Sciatic nerve (tissue), 2 donors: ENCODE measurements at places on chromosomes 5 and 9.

DNA sequence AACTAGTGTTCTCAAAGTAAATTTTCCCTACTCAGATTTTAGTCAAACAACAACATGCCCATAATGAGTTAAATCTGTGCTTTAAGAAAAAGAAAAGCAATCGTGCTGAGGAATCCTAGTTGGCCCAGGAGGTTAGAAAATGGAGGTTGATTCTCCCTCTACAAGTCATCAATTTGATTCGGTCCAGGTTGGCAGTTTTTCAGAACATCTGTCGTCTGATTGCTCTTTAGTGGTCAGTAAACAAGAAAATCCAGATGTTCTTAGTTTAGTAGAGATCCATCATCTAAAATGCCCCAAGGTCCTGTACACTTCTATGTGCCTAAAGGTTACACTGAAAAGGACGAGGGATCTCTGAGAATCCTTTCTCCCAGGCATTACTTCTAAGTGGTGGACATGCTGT lies 659.2 kb downstream of the MTRR start:
- no peak for DNase-seq

GRCh38 chr9:545480-545879 lies 296.0 kb upstream of the DMRT1 start:
- DNase-seq, result no peak

- no peak for DNase-seq
Observed at GRCh38 chr5:112388739-112389138, 30.3 kb downstream of the EPB41L4A start.

DNA sequence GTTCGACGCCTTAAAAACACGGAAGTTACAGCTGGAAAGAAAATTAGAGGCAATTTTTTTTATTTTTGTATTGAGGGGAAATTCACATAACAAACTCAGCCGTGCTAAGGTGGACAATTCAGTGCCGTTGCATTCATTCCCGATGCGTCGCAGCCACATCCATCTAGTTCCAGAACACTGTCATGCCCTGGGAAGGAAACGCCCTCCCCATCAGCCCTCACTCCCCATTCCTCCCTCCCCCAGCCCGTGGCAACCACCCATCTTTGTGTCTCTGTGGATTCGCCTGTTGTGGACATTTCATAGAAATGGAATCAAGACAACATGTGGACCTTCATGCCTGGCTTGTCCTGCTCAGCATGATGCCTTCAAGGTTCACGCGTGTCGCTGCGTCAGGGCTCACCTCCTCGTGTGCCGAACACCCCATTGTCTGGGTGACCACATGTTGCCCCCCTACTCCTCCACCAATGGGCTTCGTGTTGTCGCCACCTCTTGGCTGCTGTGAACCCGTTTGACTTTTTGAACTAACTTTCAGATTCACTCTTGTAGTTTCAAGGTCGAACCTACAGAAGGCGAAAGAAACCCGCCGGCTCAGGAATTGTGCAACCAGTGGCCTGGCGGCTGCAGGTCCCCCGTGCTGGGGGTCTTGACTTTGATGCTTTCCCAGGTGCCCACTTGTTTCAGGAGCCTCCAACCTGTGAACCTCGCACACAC lies 17.4 kb upstream of the CAMSAP1 start:
- no peak for DNase-seq

DNA sequence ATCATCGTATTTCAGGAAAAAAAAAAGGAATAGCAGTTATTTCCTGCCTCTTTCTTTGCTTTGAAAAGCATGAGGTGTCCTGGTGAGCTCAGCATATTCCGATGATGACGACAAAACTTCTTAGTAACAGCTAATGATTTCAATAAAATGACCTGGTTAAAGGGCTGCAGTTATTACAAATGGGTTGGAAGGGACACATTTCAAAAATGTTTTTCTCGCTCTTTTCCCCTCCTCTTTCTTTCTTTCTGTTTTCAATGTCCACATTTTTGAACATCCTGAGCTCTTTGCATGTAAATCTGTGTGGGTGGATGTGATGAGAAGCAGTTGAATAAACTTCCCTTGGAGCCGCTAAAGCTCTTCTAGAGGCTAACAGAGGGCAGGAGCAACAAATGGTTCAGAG lies 186.8 kb upstream of the SLC27A6 start:
- no peak for DNase-seq

GRCh38 chr9:105121861-105122430 lies 122.5 kb upstream of the SLC44A1 start:
- DNase-seq, result no peak

DNA sequence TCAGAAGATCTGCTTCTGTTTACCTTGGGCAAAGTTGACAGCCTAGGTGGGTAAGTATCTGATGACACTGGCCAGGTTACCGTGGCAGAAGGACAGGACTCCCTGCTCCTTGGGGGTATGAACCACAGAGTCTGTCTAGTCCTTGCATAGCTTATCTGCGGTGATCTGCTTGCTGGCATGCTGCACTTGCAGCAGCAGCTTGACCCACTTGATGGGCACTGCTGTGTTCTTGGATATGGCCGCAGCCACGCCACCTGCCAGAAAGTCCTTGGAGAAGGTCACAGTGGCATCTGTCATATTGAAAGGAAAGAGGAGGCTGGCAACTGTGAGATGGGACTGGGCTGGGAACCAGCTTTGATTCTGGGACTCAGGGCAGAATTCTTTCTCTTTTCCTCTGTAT lies 35.9 kb upstream of the POC5 start:
- no peak for DNase-seq

GRCh38 chr5:98771382-98772109 lies 1.9 kb upstream of the RGMB start:
- DNase-seq, result peak; percentile 70

- no peak for DNase-seq
Observed at GRCh38 chr5:158716668-158717067, 383.0 kb downstream of the EBF1 start.

DNA sequence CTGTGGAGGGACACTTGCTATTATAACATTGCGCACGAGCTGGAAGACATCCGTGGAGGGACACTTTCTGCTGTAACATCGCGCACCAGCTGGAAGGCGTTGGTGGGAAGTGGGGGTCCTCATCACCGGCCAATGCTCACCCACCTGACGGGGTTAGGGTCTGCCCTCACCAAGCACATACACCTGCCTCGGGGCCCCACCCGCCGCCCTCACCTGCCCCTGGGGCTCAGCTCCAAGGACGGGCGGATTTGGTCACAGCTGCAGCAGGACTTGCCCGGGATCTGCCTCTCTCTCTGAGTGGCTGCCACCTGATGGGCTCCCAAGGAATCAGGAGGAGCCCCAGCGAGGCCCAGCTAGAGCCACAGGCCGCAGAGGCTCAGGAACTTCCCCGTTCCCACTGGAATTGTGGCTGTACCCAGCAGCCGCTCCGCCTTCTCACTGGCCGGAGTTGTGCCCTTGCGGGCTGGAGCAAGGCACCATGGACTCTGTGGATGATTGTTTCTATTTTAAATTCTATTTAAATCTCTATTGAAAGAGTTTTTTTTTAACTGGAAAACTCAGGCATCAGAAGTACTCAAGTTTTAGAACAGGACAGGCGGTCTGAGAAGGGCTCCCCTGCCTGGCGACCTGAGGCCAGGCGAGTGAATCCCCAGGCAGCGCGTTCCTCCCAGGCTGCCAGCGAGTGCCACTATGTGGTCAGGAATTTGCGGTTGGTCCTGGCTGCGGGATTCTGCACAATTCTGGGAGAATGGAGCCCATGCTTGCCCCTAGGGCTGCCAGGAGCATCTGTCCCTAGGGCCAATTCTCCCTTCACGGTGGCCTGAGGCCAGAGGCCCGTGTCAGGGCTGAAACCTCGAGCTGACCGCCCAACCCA lies 38.9 kb upstream of the SLC6A3 start:
- DNase-seq, result no peak

DNA sequence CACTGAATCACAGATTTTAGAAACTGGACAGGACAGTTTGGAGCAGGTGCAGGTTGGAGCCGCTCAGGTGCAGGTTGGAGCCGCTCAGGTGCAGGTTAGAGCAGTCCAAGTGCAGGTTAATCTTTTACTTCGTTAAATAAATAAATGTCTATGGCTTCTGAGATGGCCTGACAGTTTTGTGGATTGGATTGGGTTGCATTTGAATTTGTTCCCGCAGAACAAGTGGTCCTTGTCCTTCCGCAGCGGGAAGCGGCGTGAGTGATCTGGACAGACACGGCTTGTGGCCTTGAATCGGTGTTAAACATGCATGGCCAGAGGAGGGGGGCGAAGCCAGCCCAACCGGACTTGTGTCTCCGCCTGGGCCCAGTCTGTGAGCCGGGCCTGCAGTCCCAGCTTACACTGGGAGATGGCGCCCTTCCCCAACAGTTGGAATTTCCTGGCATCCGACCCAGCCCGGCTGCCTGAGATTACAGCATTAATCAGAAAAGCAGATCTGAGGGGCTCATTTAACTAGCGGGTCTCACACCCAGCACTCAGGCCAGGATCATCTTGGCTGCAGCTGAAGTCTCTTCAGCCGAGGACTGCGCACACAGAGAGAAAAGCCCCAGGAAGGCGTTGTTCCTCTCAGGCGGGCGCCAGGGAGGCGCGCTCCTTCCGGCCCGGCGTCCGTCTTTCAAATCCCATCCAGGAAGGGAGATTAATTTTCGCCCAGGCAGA lies 1.5 kb upstream of the OLFM1 start:
- DNase-seq, result peak; percentile 88

DNA sequence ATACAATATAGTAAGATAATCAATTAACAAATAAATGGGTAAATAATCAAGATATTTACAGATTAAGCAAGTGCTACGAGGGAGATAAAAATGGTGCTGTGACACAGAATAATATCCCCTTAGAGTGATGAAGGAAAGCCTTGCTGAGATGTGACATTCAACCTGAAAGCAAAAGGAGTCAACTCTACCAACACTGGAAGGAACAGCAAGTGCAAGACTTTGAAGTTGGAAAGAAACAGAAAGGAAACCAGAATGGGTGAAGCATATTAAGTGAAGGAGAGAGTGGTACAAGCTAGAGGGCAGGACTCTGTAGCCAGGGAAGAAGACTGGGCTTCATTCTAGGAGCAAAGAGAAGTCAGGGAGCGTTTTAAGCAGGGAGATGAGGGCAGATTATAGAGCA lies 12.2 kb upstream of the MEGF9 start:
- no peak for DNase-seq

GRCh38 chr9:81384911-81385310 lies 304.4 kb downstream of the TLE1 start:
- no peak for DNase-seq

- DNase-seq, result no peak
Observed at GRCh38 chr5:148848393-148849031, 22.1 kb downstream of the ADRB2 start.

DNA sequence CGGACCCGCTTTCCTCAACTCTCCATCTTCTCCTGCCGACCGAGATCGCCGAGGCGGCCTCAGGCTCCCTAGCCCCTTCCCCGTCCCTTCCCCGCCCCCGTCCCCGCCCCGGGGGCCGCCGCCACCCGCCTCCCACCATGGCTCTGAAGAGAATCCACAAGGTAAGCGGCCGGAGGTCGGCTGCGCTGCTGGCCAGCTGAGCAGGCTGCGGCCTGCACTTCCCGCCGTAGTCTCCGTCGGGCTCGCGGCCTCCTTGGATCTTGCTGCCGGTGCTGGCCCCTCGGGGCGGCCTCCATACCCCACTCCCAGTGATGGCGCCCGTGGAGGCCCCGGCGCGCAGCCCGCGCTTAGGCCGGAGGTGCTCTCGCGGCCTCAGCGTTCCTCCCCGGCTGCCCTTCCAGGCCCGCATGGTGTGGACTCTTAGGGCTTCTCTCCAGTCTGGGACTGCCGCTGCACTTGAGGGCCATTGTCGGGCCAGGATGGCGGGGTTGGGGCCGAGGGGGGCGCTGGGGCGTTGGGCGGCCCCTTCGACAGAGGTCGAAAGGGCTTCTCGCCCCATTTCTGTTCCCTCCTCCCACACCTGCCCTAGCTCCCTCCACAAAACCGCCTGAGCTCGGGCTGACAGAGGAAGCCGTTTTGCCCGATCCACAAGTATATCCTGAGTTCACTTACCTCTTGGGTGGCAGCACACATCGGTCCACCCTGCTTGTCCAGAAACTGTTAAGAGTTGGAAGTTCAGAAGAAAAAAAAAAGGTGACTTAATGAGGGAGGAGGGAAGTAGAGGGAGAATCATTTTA lies 714 bp downstream of the UBE2D2 start:
- DNase-seq, result peak; percentile 72

DNA sequence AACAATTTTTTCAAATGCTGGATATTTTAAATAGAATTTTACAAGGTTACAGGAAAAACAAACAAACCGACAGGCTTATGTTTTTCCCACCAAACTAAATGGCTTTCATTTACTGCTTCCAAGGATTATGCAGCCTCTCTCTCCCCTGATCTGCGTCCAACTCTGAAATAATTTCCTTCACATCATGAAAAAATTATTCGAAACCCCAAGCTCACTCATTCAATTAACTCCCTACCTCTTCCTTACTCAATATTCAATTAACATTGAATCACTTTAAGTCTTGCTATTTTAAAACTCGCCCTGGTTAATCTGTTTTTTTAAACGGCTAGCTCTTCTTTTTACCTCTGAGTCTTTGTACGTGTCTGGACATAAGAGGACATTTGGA lies 336.2 kb downstream of the AGTPBP1 start:
- DNase-seq, result no peak

GRCh38 chr5:134846641-134846960 lies 833 bp downstream of the C5orf24 start:
- DNase-seq, result no peak

DNA sequence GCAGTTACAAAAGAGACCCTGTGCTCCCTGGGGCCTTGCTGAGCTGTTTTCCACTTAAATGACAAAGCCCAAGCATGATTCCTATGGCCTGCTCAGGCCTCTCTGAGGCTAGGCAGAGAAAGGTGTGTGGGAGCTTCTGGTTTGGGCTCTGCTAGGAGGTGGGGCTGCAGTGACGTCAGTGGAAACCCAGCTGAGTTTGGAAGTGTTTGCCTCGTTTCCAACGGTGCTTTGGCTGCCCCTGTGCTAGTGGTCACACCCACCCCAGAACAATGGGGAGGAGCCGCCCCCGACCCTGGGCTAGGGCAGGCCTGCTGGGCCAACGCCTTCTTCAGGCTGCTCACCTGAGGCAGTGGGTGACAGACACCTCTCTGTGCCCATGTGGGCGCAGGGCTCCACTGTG lies 10.4 kb downstream of the ANGPTL2 start:
- peak; percentile 75 for DNase-seq

DNA sequence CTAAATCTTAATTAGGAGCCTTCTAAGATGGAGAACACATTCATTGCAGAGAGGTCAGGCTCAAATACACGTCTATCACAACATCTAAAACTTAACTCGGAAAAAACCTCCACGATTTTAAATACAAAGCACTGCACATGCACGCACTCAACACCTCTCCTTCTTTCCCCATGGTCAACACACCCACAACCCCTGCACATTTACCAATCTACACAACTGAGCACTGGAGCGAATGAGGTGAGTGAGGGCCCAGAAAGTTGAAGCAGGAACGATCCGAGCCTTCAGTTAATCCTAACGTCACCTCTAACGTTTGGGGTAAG lies 278 bp upstream of the NIPSNAP3A start:
- no peak for DNase-seq

GRCh38 chr5:173069671-173070070 lies 13.5 kb downstream of the CREBRF start:
- no peak for DNase-seq

GRCh38 chr9:16552252-16552651 lies 318.2 kb downstream of the BNC2 start:
- no peak for DNase-seq

DNA sequence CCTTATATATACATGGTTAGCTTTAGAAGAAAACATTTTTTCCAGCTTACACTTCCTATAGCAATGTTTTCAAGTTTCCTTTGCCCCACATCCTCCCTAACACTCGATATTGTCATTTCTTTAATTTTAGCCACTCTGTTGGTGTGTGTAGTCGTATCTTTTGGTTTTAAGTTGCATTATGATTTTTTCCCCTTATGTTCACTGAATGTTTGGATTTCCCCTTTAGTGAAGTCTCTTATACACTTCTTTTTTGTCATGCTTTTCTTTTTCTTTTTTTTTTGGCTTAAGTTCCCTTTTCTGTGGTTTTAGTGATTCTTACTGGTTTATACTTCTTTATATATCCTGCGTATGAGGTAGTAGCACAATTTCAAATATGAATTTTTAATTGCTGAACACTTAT lies 58.8 kb downstream of the KDM4C start:
- DNase-seq, result no peak
